ENCODE measurements at places on chromosomes 1 and 21.
A peak's percentile ranks its signal among the peaks of the same experiment; 100 is the strongest.

DNA sequence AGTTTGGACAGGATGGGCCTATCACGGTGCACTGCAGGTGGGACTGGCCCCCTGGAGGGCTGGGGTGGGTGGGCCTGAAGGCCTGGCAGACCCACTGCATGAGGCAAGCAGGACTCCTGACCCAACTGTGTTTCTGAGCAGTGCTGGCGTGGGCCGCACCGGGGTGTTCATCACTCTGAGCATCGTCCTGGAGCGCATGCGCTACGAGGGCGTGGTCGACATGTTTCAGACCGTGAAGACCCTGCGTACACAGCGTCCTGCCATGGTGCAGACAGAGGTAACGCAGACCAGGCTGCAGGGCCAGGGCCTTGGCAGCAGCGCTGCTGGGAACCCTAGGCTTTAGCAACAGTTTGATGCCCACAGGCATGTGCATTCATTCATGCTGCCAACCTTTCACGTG is 29.0 kb upstream of the KDM4A start:
- no peak for DNase-seq

GRCh38 chr1:61076728-61077675 is 5.4 kb upstream of the NFIA start:
- peak; percentile 92 for DNase-seq

DNA sequence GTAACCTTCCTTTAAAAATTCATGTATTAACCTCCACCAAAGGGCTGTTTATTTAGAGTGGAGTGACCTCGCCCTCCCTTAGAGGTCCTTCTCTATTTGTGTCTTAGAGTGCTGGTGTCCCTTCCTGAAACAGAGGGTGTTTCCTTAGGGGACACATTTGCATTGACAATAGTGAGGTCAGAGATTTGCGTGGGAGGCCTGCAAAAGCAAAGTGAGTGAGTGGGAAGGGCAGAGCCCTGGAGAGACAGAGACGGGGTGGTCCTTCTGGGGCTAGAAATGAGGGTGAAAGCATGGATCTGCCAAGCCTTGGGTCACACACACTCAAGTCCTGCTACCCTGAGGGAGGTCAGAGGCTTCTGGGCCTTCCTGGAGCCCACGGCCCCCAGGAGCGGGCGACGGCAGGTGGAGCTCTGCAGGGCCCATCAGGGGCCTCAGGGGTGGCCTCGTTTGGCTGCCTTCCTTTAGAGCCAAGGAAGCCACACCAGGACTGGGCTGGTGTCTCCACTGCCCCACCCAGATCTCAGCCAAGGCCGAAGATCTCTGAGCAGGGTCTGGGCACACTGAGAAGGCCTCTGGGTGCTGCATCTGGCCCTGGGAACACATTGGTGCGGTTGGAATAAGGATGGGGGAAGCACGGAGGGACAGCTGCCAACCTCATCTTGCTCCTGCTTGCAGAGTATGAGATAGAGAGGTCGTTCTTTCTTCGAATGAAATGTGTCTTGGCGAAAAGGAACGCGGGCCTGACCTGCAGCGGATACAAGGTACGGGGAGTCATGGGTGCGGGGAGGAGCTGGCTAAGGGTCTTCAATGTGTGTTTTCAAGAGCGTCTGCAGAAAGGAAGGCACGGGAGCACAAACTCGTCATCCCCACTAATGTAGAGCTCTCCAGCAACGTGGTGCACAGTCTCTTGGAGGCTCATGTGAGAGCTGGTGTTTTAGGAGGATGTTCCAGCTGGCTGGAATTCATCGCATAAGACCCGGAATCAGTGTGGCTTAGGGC is 23.8 kb downstream of the SIM2 start:
- DNase-seq = no peak

GRCh38 chr1:226938903-226939437 is 1.1 kb upstream of the COQ8A start:
- peak; percentile 72 for DNase-seq

DNA sequence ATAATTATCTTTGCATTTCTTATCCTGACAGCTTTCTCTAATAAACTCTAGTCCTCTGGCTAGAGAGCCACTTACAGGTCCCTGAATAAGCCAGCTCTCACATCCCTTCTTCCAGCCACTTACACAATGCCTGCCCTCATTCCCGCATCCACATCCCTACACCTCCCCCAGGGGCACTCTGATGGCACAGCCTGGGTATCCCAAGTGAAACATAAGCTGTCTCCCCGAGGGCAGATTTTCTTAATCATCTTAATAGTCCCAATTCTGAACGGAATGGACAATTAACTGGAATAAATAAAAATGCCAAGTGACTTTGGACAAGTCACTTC is 4.9 kb downstream of the RHOC start:
- no peak for DNase-seq

- peak; percentile 57 for DNase-seq
These were observed 7.1 kb upstream of the NSUN4 start for GRCh38 chr1:46333300-46334029.

GRCh38 chr1:222543817-222544216 is 4.1 kb downstream of the HHIPL2 start:
- DNase-seq = no peak

GRCh38 chr1:68889471-68889870 is 392.6 kb upstream of the DEPDC1 start:
- no peak for DNase-seq

DNA sequence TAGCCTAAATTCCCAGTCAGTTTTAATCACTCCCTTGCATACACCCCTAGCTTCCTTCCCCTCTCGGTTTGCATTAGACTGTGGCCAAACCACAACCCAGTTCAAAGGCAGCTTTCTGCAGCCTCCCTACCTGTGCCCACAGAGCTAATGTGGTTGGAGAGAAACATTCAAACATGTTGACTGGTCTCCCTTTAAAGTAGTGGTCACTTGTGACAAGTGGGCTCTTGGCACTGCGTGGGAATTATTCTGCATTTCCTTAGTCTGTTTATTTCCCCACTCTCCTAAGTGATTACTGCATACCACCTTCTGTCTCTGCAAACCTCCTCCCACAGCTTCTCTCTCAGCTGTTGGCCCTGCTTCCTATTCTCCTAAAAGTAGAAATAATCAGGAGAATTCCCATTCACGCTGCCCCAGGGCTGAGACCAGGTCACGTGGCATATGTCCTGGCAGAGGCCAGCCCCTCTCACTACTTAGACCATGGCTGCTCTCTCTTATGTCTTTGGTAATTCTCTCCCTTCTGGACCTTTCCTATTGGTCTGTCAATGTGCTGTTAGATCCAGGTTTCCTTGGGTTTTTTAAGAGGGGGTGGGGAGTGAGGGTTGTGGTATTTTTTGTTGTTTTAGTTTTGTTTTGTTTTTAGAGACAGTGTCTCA is 38.4 kb upstream of the CD101 start:
- DNase-seq = no peak

GRCh38 chr21:36203603-36203889 is 46.9 kb downstream of the DOP1B start:
- peak; percentile 75 for DNase-seq

DNA sequence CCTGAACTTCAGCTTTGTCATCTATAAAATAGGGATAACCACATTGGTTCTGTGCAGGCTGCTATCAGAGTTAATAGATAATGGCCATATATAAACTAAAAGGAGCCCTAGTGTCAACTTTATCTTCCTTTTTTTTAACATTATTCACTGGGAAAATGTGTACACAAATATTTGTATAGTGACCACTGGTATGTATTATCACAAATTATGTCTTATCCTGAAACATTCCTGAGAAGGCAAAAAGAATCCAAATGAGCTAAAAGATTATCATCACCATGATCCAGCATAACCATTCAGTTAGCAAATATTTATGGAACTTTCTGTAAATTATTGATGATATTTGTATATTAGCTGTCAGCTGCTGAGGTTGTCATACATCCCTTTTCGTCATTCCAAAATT is 16.6 kb downstream of the ANGPTL3 start:
- DNase-seq = no peak

DNA sequence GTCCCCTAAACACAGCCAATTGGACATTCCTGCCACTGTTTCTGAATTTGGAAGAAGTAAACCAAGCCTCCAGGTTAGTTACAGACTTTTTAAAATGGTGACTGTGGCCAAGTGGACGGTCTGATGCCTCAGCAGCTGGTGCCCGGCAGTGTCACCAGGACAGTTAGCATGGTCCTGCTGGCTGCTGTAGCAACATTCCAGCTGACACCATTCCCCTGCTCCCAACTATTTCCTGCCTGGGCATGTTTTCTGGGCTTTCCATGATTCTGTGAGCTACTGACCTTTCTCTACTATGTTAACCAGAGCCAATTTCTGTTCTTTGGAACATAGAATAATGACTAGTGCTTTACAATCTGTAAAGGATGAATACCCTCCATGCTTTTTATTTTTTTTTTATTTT is 95.0 kb downstream of the TLR5 start:
- no peak for DNase-seq

DNA sequence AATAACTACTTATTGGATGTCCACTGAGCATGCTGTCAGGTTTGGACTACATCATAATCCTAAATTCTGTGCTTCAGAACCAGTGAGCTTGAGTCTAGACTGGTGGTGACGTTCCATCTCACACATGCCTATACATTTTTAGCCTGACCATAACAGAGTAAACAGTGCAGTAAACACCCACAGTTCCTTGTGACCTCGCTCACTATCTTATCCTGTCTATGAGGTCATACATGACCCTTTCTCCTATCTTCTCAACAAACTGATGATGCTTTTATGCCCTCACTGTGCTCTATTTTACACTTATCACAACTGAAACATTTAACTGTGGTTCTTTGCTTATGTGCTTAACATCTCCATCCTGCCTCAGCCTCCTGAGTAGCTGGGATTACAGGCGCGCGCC is 91.2 kb downstream of the ENAH start:
- DNase-seq = no peak

Data from small intestine (tissue), 16 donors.